ENCODE measurements at places on chromosomes 3 and 15.
A peak's percentile ranks its signal among the peaks of the same experiment; 100 is the strongest.

DNA sequence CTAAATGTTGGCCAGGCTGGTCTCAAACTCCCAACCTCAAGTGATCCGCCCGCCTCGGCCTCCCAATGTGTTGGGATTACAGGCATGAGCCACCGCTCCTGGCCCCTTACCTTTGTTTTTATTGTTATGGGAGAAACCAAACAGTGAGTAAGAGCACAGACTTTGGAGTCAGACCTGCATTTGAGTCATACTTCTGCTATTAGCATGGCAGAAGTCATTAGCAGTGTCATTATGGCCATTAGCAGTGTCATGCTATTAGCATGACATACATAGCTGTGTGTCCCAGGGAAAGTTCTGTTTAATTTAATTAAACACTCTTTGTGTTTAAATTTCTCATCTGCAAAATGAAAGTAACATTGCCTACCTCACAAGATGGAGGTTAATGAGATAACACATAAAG, 54.8 kb downstream of the SQOR start:
- no peak for DNase-seq

DNA sequence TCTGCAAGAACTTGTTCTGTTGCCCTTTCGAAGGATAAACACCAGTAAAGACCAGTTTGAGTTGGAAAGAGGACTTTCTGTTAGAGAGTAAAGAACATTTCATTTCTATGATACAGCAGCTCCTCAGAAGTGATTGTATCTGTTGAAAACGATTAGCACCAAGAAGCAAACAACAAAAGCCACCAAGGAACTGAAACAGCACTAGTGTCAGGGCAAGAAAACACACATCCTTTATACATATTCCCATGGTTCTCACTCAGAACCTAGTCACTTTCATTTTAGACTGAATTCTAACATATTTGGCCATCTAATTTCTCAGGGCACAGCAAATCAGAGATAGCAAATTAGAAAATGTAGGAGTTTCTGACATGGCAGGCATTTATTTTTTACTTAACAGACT, 116.1 kb downstream of the ATP1B3 start:
- no peak for DNase-seq

GRCh38 chr3:133572158-133573053, 1.1 kb upstream of the CDV3 start:
- DNase-seq = no peak

DNA sequence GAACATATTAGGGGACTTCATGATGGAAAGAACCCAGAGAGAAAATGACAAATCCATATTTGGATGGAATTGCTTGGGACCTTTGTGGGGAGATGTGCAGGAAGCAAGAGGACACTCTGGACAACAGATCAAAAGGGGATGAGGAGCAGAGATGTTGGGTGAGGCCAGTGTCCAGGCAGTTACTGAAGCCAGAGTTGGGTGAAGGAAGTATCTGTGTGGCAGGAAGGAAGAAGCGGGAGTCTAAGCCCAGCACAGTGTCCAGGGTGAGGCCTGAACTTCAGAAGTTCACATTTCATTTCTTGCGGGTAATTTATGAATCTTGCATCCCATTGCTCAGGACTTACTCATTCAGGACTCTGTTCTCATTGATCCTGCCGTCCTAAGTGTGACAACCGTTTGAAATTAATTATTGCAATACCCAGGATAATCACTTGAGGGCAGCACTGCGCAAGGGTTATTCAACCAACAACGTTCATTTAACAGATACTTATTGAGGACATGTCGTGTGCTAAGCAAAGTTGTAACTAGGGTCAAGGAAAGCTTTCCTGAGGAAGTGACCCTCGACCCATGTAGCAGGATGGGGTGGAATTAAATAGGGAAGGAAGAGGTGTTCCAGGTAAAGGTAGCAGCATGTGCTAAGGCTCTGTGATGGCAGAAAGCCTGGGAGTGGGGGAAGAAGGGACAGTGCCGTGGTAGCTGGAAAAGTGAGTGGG, 61.3 kb upstream of the CMTM8 start:
- peak; percentile 45 for DNase-seq

- no peak for DNase-seq
Measured at GRCh38 chr3:168977716-168978374, 685.7 kb downstream of the MECOM start.

GRCh38 chr3:136792556-136793330, 26.2 kb upstream of the SLC35G2 start:
- no peak for DNase-seq

DNA sequence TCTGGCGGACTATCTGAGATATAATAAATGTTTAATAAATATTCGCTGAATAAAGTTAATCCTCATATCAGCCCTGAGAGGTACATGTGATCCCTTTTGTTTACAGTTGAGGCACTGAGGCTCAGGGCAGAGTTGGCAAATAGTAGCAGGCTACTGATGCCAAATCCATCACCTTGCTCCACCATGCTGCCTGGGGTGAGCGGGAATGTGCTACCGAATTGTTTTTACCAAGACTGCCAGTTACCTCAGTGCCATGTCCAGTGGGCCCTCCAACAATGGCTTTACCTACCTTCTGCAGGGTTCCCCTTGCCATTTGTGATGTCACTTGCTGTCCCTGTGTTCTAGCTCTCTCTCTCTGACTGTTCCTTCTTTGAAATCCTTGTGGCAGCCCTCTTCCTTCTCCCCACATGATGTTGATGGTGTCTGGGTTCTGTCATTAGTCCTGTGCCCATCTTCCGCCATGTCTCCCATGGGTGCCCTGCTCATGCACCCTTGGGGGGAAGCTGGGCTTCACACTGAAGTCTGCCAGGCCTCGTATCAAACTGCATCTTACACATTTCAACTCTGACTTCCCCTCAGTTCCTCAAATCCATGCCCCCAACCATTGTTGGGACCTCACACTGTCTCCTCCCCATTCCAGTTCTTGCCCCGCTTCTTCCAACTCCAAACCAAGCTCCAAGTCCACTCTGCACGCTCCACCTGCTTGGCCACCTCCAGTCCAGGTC, 35.4 kb downstream of the SLCO2A1 start:
- no peak for DNase-seq

- DNase-seq = no peak
Measured at GRCh38 chr3:50581459-50581842, 12.1 kb downstream of the HEMK1 start.

GRCh38 chr15:65275728-65276126, 11.0 kb downstream of the PARP16 start:
- DNase-seq = no peak

Data from stimulated activated CD4-positive, alpha-beta T cell treated with anti-CD3 and anti-CD28 coated beads, Interleukin-1b, Interleukin-23, amount 100 ng/mL, for 1 hour (primary cell).